ENCODE measurements at places on chromosomes 2 and 18. TPM values are rescaled to one million over a fixed set of nuclear protein-coding genes. Genes with fewer than 3 reads are reported as not detected.

- DNase-seq = no peak
These were observed 21.0 kb downstream of the TCF7L1 start for GRCh38 chr2:85154048-85154753.

DNA sequence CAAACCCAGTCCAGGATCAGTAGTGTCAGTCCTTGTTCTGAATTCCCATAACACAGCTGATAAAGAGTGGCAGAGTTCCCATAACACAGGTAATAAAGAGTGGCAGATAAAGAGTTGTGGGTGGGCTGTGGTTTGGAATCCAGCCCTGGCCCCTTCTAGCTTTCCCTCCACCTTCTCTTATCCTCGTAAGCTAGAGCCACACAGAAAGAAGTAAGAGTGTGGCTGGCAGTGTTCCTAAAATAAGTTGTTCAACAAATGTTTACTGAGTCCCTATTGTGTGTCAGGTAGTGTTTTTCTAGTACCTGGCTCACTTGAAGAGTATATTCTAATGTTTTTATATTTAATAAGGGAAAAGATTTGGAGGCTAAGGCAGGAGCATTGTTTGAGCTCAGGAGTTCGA is 65.0 kb upstream of the BCL2L11 start:
- no peak for DNase-seq

DNA sequence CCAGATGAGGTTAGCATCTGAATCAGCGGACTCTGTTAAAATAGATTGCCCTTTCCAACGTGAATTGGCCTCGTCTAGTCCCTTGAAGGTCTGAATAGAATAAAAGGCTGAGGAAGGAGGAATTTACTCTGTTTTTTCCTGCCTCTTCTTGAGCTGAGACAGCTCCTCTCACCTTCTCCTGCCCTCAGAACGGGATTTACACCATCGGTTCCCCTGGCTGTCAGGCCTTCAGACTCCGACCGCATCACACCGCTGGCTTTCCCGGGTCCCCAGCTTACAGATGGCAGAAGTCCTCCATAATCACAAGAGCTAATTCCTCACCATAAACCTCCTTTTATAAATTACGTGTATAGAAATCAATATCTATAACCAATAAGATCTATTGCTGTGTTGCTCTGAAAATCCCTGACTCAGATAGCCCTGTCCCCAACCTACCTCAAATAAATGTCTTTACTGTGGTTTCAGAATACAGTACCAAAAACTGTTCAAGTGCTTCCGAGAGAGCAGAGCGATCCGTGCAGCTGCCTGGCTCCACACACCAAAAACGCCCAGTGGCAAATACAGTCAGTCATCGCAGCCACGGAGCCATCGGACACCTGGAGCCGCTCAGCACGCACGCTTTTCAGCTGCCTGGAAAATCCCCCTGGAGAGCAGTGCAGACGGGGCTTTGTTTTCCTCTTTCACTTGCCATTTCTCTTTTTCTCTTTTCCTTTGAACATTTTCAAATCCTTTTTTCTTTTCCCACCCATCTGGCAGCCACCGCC is 196.9 kb downstream of the NRP2 start:
- DNase-seq = no peak

GRCh38 chr2:24920098-24920808 is at the start of gene ADCY3:
Gene ADCY3, minus strand, starts transcription at chr2:24920237. Its CDS starts 1,250 bp downstream, at chr2:24918987.
- DNase-seq = peak; percentile 23

DNA sequence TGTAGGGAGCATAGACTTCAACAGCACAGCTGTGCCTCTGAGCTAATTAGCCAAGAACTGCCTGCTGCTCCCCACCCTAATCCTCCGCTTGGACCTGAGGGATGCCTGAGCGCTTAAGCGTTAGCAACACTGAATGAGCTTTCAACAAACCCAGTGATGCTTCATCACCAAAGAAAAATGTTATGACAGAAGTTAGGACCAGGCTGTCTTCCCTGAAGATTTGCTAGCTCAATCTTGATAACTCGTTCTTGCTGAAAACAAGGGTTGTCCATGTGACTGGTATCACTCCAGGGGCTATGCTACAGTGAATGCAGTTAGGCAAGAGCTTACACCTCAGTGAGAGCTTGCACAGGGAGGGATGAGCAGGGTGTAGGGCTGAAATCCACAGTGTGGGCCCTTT is 190.7 kb upstream of the SIX2 start:
- no peak for DNase-seq

GRCh38 chr2:112918256-112918655 is 7.3 kb downstream of the IL37 start:
- DNase-seq = no peak

The SERPINB3 gene
- total RNA-seq = 0.23 TPM

GRCh38 chr2:226080334-226080733 is 680.8 kb downstream of the NYAP2 start:
- no peak for DNase-seq

GRCh38 chr18:46215902-46216723 is 111.9 kb downstream of the HAUS1 start:
- DNase-seq = no peak

The HNMT gene
- 17.0 TPM for total RNA-seq

- DNase-seq = no peak
These were observed 68.7 kb downstream of the MYL12B start for GRCh38 chr18:3330622-3331021.

GRCh38 chr2:132009874-132010521 is 151.8 kb downstream of the ANKRD30BL start:
- DNase-seq = no peak

- no peak for DNase-seq
These were observed 22.2 kb upstream of the TTC39C start for GRCh38 chr18:23992089-23992940.

The SCYGR4 gene
- total RNA-seq = 0.14 TPM

The CPS1 gene
- 683 TPM for total RNA-seq

Measured in NCI-H460 (cell line).